LHCN-M2 (cell line): ENCODE measurements at places on chromosomes 5 and 9. TPM values are rescaled to one million over a fixed set of nuclear protein-coding genes. Genes with fewer than 3 reads are reported as not detected.

Gene PCDH12
- total RNA-seq = under 0.01 TPM in 1 of 2 replicates, not detected in the other

Gene STRBP
- 2.0 and 2.8 TPM in 2 replicates for total RNA-seq

Gene ANKRD31
- not detected in 2 replicates for total RNA-seq

Gene IL5
- total RNA-seq = not detected in 2 replicates

Gene ZDHHC12
- 60.5 and 64.6 TPM in 2 replicates for total RNA-seq

Gene TYRP1
- total RNA-seq = not detected in 2 replicates

Gene PLPP1
- 40.7 and 42.7 TPM in 2 replicates for total RNA-seq

Gene PPIC
- 17.2 and 20.3 TPM in 2 replicates for total RNA-seq

Gene GABRA1
- not detected in 2 replicates for total RNA-seq

Gene PCA3
- total RNA-seq = 0.29 TPM in 1 of 2 replicates, not detected in the other

Gene MLANA
- total RNA-seq = 0.11 TPM in 1 of 2 replicates, not detected in the other

Gene HNRNPK
- total RNA-seq = 641 and 719 TPM in 2 replicates

Gene PTGES
- total RNA-seq = 0.34 and 0.64 TPM in 2 replicates

Gene GCNT4
- total RNA-seq = 0.06 and 0.23 TPM in 2 replicates

Gene TMEM171
- total RNA-seq = 62.6 and 65.9 TPM in 2 replicates

Gene PPP2R2B
- total RNA-seq = 0.75 and 1.0 TPM in 2 replicates

Gene CNTNAP3B
- 0.11 TPM in 1 of 2 replicates, not detected in the other for total RNA-seq

Gene SPEF2
- total RNA-seq = 1.6 and 1.9 TPM in 2 replicates

Gene ARID3C
- total RNA-seq = 0.34 and 0.45 TPM in 2 replicates

Gene GABRP
- 0.06 TPM in 1 of 2 replicates, not detected in the other for total RNA-seq

Gene CCL19
- not detected in 2 replicates for total RNA-seq

Gene RETREG1
- total RNA-seq = 2.4 and 4.0 TPM in 2 replicates

Gene LRRC70
- total RNA-seq = 0.17 and 0.83 TPM in 2 replicates

Gene CAMK4
- 0.06 and 0.52 TPM in 2 replicates for total RNA-seq

Gene TMEM252
- total RNA-seq = not detected in 2 replicates

Gene FOXD4L5
- total RNA-seq = 0.06 TPM in 1 of 2 replicates, not detected in the other

Gene LCN15
- not detected in 2 replicates for total RNA-seq

Gene FCHSD1
- 10.1 and 12.5 TPM in 2 replicates for total RNA-seq

Gene INSL4
- total RNA-seq = not detected in 2 replicates

Gene PAPPA
- total RNA-seq = 3.0 and 4.7 TPM in 2 replicates

Gene HMGCR
- total RNA-seq = 51.3 and 77.3 TPM in 2 replicates

Gene ST8SIA4
- total RNA-seq = 11.2 and 13.9 TPM in 2 replicates

Gene SLCO6A1
- total RNA-seq = not detected in 2 replicates

Gene CARTPT
- total RNA-seq = not detected in 2 replicates

Gene CCL21
- not detected in 2 replicates for total RNA-seq

Gene FAF2
- total RNA-seq = 37.9 and 42.4 TPM in 2 replicates

Gene C9
- not detected in 2 replicates for total RNA-seq

Gene IFNE
- total RNA-seq = 0.75 and 1.7 TPM in 2 replicates

Gene PCDHGA9
- total RNA-seq = 0.64 and 0.75 TPM in 2 replicates

Gene ARL14EPL
- 0.40 TPM in 1 of 2 replicates, not detected in the other for total RNA-seq

Gene IGFBPL1
- 2.8 and 6.2 TPM in 2 replicates for total RNA-seq

Gene SLC25A46
- 75.1 and 75.2 TPM in 2 replicates for total RNA-seq

Gene FAM78A
- 0.58 and 1.7 TPM in 2 replicates for total RNA-seq

Gene TPM2
- 1,008 and 1,115 TPM in 2 replicates for total RNA-seq

Gene TMC1
- not detected in 2 replicates for total RNA-seq

Gene EGR1
- total RNA-seq = 4.1 and 7.2 TPM in 2 replicates
